ENCODE measurements at places on chromosomes 6 and 20.

- DNase-seq: no peak
Observed at GRCh38 chr20:36544134-36545018, 3.1 kb downstream of the MYL9 start.

- DNase-seq: no peak
Observed at GRCh38 chr6:165846123-165846966, 183.3 kb upstream of the PDE10A start.

DNA sequence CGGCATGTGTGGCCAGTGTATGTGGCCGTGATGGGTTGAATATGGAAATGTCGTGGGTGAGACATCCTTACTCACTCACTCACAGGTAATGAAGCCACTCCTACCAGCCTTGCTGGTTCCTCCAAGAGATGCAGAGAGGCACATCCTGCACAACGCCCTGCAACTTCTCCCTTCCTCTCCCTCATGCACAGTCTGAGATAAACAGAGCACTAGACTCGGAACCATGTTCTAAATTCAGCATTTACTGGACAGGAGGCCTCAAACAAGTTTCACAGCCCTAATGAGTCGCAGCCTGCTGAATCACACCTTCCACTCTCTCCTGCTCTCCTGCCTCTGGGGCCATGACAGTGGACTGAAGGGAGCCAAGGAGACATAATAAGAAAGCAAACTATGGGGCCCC lies 91.2 kb downstream of the ISM1 start:
- DNase-seq: no peak

DNA sequence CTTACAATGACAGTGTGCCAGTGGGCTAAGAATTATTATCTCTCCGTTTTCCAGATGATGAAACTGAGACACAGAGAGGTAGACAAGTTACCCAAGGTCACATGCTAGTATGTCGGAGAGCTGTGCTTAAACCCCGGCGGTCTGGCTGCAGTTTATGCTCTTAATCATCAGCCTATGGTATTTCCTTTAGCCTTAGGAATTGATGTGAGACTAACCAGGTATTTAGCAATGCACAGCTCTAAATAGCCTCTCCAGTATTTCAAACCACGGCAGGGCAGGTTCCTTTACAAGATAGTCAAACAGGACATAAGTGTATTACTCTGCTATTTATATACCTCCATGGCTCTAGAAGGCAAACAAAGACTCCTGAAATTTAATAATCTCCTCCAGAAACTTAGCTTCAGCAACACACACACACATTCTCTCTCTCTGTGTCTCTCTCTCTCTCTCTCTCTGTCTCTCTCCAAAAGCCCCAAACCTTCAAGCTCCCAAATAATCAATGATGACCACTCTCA lies 142.0 kb upstream of the ZNF217 start:
- DNase-seq: no peak

GRCh38 chr20:61704661-61705060 lies 361.0 kb downstream of the TAF4 start:
- DNase-seq: no peak

- no peak for DNase-seq
Observed at GRCh38 chr6:125584468-125584939, 164.9 kb upstream of the HEY2 start.

DNA sequence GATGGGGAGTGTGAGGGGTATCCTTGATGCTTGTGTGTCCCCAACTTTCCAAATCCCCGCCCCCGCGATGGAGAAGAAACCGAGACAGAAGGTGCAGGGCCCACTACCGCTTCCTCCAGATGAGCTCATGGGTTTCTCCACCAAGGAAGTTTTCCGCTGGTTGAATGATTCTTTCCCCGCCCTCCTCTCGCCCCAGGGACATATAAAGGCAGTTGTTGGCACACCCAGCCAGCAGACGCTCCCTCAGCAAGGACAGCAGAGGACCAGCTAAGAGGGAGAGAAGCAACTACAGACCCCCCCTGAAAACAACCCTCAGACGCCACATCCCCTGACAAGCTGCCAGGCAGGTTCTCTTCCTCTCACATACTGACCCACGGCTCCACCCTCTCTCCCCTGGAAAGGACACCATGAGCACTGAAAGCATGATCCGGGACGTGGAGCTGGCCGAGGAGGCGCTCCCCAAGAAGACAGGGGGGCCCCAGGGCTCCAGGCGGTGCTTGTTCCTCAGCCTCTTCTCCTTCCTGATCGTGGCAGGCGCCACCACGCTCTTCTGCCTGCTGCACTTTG lies at the start of gene TNF:
TNF (plus strand) TSS at position 231 of the 567 bp plus-strand sequence; CDS start at position 408, 177 bp downstream.
- peak; percentile 71 for DNase-seq

DNA sequence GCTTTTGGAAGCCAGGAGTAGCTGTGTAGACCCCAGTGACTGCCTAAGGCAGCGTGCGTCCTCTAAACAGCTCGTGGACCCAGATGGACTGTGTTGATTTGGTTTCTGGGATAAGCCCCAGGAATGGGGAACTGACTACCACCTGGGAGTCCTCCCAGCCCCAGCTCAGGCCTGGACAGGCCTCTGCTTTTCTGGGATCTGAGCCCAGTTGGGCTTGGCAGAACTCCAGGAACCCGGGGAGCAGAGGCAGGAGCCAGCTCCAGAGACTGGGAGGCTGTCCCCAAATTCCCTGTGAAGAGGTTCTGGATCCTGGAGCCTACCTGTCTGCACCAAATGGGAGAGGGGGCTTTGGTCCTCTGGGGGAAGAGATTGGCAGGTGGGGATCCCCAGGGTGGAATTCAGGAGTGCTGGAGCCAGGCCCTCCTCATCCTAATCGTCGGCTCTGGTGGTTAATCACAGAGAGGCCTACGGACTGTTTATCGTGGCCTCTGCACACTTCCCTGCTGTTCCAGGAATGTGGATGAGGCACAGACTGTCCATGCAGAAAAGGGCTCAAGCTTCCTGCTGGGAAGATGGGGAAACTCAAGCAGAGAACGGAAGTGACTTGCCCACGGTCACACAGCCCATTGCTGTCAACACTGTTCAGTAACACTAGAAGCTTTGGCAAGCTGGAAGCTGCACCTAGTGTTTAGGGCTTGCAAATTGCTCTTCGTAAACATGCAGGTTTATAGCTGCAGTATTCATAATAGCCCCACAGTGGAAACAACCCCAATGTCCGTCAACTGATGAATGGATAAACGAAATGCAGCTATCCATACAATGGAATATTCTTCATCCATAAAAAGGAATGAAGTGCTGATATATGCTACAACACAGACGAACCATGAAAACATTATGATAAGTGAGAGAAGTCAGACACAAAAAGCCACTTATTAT lies 100.6 kb downstream of the KCNB1 start:
- no peak for DNase-seq

DNA sequence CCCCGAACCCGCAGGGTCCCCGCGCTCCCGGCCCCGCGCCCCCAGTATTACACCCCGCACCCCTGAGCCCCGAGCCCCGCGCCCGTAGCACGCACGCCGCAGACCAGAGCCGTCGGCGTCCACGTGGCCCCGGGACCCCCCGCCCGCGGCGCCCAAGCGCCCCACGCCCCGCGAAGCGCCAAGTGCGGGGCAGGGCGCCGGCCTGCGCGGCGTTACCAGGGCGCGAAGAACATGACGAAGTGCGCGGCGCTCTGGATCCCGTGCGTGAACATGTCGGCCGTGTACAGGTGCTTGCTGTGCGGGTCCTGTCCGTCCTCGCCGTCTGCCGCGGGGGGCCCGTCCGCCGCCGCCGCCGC lies 312 bp downstream of the TXNDC5 start:
- DNase-seq: no peak
